Suprapubic skin (tissue), 4 donors: ENCODE measurements at places on chromosomes 11 and 22. TPM values are rescaled to one million over a fixed set of nuclear protein-coding genes. Genes with fewer than 3 reads are reported as not detected.

GRCh38 chr11:130671801-130672700, 223.6 kb downstream of the ADAMTS15 start:
- DNase-seq = no peak

The PDE2A gene
- total RNA-seq = 49.9 TPM

The GSTT2 gene
- not detected for total RNA-seq

DNA sequence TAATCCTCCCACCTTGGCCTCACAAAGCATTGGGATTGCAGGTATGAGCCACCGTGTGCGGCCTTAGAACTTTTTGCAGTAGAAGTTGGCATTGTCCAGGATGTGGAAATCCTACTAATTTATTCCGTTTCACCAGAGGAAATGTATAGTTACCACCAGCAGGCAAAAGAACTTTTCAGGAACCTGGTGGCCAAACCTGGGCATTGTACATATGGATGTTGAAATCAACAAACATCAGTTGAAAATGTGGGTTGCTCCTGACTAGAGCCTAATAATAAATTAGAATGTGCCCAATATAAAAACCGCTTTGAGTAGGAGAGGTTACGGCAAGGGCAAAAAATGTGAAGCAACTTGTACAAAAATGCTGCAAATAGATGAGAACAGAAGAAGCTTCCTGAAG, 40.7 kb upstream of the XBP1 start:
- DNase-seq = no peak

The RAG2 gene
- not detected for total RNA-seq

DNA sequence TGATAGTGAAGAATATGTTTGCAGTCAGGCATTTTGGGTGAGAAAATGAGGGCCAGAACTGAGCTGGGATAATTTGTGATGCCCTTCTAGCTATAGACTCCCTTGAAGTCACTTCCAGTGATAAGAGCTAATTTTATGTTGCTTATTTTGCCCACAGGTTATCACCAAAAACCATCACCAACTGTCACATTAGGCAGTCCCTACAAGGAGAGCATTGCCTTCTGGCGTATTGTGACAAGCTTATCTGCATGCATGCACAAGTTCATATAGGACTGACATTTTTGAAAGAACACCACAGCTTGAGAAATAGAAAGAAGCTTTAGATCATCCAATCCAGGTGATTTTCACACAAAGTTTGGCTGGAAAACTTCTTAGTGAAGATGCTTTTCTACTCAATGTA, 735.3 kb upstream of the RAG2 start:
- DNase-seq = no peak

The NNMT gene
- total RNA-seq = 164 TPM

The NCF4 gene
- 4.5 TPM for total RNA-seq

- no peak for DNase-seq
These were observed 340.1 kb downstream of the MN1 start for GRCh38 chr22:27461470-27461869.

DNA sequence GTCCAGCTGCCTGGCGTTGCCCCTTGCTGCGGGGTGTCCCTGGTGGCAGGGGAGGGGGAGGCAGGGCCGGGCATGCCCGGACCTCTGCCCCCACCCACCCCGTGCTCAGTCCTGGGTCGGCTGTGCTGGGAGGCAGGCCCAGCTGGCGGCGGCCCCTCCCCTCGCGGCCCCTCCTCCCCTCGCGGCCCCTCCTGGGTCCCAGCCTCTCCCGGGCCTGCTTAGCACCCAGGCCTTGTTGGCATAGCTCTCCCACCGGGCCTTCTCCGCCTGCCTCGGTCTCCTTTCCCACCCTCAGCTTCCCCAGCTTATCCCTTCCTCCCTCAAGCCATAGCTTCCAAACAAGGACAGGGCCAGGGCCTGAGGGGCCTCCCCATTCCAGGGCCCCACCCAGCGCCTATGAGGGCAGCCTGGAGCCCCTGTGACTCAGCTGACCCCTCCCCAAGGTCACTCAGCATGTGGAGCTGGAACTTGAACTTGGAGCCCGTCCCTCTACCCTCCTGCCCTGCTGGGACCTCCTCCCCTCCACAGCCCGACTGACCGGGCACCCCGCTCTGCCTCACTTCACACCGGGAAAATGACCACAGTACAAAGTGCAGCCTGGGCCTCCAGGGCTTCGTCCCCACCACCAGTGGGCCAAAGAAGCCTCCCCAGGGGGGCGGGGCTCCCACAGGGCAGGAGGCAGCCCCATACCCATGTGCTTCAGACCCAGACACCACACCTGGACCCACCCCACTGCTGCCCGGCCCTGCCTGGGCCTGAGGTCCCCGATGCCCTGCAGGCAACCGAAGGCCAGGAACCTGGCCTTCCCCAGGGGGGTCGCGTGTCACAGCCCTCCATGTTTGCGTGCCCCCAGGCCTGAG, 1.2 kb downstream of the EPS8L2 start:
- DNase-seq = no peak

DNA sequence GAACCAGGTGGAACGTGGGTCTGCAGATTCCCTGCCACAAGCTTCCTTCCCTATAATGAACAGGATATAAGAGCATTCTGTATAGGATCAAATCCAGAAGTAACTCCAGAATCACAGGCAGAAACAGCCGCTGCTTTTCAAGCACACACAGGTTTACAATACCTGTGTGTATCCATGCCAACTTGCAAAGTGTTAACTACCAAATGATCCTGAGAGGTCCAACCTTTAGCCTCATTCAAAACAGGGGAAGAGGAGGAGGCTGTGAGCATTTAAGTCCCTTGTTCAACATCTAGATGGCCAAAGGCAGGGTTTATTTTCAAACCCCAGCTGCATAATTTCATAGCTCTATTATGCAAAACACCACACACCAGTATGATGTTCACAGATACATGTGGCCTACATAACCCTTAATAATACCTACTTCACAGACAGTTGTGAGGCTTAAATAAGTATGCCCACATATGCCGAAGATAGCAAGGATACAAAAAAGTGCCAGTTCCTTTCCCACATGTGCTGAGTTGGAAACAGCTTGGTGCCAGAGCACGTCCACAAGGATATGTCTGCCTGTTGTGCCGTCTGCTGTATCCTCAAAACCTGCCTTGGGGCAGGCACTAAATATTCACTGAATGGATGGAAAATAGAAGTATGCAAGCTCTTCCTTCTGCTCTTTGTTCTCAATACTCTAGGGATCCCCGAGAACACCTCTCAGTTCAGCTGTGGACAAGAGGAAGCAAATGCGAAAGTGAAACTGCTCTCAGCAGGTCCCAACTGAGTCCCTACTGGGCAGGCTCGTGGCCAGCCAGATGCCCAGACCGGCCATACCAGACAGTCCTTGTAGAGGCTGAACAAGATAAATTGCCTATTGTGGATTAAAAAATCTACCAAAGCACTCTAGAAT, 66.8 kb downstream of the LARGE1 start:
- no peak for DNase-seq

DNA sequence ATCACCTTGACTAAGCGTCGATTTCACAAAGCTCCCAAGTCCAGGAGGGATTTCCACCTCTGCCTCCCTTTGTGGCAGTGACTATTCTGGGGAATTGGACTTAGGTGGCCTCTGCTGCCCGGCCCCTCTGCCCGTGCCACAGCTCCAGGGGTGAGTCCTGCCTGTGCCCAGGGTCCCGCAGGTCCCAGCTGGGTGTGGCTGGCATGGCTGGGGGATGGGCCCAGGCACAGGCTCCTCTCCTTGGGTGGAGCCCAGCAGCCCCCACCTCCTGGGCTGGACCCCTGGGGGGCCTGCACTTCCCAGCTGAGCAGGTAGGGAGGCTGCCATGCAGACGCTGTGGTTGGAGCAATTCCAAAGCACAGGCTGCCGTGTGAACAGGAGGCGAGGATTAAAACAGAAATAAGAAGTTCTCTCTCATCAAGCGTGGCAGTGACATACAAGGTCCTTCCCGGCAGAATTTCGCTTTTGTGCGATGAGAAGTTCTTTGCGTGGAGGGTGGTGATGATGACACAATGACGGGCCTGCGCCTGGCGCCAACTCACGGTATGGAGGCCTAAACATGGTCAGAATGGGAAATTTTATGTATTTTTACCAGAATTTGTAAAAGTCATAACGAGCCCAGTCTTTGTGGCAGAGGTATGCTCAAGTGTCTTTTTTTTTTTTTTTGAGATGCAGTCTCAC, 107.3 kb downstream of the BRD1 start:
- DNase-seq = no peak

DNA sequence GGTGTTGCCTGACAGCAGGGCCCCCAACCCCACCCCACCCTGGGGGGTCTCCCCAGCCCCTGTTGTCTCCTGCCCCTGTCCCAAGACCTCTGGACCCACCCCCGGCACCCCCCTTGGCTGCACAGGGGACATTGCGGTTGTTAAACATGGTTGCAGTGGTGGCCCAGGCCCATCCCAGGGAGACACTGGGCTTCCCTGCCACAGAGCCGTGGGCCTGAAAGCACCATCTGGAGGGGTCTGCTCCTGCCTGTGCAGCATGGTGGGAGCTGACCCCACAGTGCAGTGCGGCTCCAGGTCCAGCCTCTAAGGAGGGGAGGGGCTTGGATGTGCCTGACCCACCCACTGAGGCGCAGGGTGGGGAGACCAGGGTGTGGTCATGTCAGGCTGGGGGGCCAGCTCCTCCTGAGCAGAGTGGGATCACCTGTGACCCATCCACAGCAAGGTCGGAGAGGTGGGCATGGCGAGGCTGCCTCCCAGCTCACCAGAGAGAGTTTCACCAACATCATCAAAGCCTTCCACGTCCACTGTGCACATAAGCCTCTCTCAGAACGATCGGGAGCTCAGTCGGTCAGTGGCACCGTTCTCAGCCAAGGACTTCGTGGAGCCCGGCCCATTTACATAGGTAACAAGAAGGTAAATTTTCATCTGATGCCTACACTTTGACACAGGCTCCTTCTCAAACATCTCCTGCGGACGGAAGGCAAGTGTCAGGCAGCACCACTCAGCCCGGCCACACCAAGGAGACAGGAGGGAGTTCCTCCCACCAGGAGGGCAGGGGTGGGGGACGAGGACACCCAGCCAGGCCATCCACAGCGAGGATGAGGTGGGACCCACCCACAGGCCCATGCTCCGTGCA, 201.1 kb downstream of the BRD1 start:
- no peak for DNase-seq

GRCh38 chr11:86490582-86490981, 115.9 kb downstream of the CCDC81 start:
- DNase-seq = no peak

DNA sequence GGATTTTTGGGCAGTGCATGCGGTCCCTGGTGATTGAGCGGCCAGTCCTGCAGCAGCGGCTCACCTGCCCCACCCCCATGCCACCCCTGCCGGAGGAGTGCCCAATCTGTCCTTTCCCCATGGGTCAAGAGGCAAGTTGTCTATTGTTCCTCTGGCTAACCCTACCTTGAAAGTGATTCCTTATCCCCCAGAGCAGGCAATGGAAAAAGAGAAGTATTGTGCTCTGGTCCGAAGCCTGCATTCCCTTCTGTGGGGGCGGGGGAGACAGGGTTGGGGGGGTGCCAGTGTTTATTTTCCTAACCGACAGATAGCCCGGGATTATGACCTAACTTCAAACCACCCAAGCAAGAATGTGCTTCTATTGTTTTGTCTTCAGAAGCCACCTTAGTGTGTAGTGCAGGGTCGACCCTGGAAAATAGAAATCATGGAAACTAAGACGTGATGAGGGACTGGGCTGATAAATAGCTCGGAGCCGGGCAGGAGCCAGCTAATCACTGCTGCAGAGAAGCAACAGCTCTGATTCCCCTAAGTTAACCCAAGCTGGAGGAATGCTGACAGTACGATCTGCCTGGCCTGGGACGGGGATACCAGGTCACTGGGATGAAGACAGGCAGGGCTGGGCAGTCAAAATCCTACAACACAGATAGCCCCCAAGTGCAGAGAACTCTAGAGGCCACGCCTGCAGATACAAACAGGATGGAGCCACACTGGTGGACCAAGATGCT, 38.7 kb upstream of the ATXN10 start:
- DNase-seq = no peak

GRCh38 chr22:35578836-35579575, 38.1 kb downstream of the MB start:
- DNase-seq = no peak

The HTR3A gene
- 0.68 TPM for total RNA-seq

The F2 gene
- total RNA-seq = not detected

GRCh38 chr11:111823131-111823530, 48.2 kb downstream of the ALG9 start:
- DNase-seq = no peak

The OR51E1 gene
- 0.34 TPM for total RNA-seq

DNA sequence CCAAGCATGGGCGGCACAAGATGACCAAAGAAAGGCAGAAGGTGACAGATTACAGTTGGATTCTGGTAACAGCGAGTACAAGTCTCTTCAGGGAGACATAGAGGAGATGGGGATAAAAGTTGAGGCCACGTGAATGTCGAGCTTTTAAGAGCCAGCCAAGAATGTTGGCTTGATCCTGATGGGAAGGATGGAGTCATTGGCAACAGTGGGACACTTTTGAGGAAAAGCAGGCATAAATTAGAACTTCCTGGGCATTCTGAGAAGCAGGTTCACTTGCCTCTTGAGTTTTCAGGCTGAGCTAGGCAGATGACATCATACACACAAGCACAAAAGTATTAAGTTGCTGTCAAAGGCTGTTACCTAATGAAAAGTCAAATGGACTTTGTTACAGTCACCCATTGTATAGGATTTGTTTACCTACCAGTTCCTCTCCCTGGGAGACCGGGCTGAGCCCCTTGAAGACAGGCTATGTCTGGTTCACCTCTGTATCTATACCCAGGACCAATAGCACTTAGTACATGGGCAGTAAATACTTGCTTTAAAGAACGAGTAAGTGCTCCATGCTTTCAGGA, 41.1 kb downstream of the TNRC6B start:
- no peak for DNase-seq

- no peak for DNase-seq
These were observed 5.8 kb downstream of the SGSM3 start for GRCh38 chr22:40376149-40376548.
